SW 1271 (cell line): ENCODE measurements at places on chromosomes 3 and 15.

DNA sequence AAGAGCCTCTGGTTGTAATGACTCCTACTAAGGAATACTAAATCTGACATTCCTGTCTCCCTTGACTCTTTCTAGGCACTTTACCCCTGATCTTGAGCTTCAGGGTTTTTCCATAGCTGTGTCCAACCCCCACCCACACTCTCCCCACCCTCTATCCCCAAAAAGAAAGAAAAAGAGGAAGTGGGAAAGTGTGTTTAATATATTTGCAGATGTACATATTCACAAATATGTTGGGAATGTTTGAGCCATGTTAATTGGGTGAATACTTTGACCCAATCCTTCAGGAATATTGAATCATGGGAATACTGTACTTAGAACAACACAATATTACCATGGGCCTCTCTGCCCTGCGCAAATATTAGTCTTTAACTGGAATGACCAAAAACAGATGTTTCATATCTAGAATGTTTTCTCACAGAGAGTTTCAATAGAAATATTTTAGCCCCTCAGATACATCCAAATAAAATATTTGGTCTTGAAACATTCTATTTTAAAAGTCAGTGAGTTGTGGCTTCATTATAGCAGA is 19.8 kb upstream of the PFN2 start:
- no peak for DNase-seq

- peak; percentile 12 for DNase-seq
Observed at GRCh38 chr3:50652709-50653108, 22.0 kb upstream of the DOCK3 start.

DNA sequence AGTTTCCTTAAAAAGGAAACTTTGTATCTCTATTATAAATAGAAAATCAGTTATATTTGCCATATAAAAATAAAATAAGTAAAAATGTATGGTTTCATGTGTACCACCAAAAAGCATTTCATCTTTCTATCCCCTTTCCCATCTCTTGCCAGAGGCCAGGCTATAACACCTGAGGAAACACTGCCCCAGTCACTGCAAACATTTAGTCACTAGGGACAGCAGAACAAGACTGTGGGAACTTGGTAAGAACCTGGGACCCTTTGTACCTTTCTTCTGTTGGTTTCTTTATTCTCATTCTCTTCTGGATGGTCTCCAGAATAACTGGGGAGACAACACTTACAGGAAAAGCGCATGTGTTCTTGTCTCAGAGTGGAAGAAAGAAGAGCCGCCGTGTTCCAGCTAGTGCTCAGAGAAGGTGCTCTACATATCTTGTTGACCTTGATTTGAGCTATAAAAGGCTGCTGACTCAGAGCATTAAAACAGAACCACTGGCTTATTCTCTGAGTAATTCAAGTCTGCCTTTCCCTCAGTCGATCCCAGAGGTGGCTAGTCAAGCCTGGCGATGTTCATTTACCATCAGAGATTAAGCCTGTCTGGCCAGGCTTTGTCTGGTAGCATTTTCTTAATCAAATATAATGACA is 361.6 kb downstream of the RBMS3 start:
- DNase-seq = no peak

- no peak for DNase-seq
Observed at GRCh38 chr3:135860761-135861160, 104.8 kb upstream of the PPP2R3A start.

DNA sequence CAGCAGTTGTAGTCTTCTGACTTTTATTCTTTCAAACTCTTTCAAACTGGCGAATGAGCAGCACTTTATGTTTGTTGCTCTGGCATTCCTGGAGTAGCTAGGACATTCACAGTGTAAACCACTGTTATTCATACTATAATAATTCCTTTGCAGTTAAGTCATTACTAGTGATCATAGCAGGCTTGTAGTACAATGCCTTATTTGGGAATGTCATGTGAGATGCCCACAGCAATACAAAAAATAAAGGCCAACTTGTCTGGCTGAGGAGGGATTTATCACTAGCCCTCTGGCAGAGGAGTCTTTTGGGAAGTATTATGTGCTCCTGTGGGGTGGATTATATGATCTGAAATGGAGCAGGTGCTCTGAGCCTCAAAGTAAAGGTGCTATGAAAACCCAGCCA is 197.2 kb downstream of the VGLL3 start:
- DNase-seq = no peak

DNA sequence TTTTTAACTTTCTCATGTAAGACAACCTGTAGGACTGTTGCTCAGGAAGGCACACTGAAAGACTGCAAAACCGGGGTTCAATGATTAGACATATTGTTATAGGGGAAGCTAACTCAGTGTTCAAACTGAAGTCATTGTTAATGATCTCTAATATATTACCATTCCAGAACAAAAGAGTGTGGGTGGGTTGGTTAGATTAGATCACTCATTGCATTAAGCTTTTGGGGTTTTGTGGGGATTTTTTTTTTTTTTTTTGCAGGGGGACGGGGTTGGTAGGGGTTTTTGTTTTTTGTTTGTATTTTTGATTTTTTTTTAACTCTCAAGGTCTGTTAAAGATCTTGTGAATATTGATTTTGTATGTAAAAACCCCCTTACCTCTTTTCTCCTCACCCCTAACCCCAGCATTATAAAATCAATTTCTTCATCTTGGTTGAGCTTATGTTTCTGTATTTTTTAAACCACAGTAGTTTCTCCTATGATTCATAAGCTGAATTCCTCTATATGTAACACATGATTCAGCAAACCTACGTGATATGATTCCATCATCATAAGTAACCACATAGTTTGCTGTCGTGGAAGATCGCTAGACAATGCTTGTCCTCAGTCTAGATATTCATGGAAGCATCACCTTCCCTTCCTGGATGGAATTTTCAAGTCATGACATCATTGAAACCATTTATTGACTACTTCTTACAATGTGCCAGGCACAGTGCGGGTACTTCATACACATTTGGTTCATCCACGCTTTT is 544.1 kb upstream of the MDFIC2 start:
- DNase-seq = no peak

DNA sequence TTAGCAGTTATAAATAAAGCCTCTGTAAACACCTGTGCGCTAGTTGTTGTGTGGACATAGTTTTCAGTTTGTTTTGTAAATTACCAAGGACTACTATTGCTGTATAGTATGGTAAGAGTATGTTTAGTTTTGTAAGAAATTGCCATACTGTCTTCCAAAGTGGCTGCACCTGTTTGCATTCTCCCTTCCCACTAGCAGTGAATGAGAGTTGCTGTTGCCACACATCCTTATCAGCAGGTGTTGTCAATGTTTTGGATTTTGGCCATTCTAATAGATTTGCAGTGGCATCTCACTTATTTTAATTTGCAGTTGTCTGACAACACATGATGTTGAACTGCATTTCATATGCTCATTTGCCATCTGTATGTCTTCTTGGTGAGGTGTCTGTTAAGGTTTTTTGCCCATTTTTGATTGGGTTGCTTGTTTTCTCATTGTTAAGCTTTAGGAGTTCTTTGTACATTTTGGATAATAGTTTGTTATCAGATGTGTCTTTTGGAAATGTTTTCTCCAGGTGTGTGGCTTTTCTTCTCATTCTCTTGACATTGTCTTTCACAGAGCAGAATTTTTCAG is 14.9 kb downstream of the TCAIM start:
- no peak for DNase-seq

DNA sequence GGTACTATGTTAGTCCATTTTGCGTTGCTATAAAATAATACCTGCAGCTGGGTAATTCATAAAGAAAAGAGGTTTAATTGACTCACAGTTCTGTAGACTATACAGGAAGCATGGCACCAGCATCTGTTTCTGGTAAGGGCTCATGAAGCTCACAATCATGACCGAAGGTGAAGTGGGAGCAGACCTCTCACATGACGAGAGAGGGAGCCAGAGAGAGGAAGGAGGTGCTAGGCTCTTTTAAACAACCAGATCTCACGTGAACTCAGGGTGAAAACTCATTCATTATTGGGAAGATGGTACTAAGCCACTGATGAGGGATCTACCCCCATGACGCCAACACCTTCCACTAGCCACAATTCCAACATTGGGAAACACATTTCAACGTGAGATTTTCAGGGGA is 301.7 kb upstream of the MDFIC2 start:
- no peak for DNase-seq

GRCh38 chr15:96234109-96234892 is 96.2 kb upstream of the NR2F2 start:
- DNase-seq = no peak

DNA sequence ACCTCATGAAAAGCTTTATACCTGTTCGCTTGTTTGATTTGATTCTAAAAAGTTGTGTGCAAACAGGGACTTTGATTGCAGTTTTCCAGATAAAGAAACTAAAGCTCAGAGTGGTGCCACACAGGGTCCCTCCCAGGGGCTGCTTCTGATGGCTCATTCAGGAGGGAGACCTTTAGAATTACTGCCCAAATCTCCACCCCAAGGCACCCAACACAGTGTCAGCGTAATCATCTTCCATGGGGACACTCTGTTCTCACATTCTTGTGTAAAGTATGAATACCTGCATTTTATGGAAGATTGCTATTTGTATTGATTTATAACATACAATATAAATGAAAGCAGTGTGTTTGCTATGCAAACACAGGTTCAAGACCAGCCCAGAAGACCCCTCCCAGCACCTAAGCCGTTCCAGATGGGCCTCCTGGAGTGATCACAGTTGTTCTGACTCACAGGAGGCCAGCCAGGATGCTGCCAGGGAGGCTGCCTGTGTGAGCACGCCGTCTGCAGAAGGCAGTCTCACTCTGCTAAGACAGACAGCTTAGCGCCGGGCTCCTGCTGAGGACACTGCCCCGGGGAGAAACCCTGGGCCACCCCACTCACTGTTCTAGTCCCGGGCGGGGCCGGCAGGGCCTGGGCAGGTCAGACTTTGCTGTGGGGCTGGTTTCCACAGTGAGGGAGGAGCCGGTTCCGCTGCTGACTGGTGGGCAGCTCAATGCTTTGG is 185.6 kb downstream of the FAM43A start:
- DNase-seq = no peak

DNA sequence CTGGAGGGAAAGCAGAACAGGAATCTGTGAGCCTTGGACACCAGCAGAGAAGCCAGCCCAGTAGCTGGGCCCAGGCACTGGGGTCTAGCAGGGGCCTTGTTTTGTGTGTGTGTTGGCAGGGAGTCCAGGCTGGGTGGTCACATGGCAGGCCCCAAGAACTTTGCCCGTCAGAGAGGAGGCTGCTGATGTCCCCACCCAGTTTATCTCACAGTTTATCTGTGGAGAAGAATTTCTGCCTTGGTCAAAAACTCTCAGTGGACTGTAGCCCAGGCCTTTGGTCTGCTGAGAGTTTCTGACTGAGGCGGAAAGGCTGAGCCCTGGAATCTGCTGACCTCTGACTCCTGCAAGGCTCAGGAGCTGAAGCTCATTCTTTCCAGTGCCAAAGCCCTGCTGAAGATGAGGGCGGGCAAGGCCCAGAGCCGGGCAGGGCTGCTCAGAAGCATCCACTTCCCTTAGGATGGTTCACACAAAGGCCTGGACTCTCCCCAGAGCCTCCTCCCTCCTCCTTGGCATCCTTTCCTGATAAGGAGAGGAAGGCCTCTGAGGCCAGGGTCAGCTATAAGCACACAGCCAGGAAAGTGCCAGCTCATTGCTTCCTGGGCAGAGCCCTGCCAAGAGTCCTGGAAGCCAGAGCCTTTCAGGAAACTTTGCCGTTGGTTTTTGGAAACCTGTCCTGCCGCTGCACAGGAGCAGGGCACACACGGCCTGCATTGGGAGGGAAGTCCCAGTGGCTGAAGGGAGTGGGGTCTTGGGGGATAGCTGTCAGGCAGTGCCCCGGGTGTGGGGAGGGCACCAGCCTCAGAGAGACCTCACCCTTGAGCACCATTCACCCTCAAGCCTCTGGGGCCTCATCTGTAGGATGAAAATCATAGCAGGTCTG is 37.2 kb upstream of the SLCO2A1 start:
- DNase-seq = no peak

- DNase-seq = no peak
Observed at GRCh38 chr3:146262371-146263110, 11.6 kb upstream of the PLSCR4 start.

DNA sequence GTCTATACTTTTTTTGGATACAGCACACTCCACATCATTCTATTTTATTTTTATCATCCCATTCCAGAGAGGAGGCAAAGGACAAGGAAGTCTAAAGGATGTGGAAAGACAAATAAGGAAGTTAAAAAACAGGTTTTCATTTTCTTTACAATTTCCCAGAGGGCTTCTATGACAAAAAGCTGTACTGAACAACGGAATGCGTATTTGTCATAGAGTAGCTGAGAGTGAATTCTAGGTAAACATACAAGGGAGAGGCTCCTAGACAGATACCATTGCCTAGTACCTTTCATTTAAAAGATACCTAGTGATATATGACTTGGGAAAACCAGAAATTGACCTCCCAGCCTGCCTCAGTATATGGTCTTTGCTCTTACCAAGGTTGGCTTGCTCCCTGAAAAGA is 341.7 kb downstream of the FHIT start:
- no peak for DNase-seq

- DNase-seq = no peak
Observed at GRCh38 chr3:150635076-150635475, 32.0 kb downstream of the SELENOT start.

GRCh38 chr3:105747696-105748095 is 121.1 kb downstream of the CBLB start:
- DNase-seq = no peak

DNA sequence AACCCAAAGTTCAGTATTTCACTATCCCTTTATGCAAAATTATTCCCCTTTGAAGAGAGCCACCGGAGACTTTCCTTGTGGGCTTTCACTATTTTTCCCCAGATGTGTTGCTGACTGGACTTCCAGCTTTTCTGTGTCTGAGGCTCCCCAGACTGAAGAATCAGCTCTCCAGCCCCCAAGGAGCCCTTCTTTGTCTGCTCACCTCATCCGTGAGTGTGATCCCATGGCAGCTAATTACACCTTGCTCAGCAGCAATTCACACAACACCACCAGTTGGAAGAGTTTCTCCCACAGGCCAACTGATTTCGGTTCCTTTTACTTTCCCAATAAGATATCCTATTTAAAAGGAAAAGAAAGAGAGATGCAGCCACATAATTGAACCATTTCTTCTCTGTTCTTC is 249.5 kb upstream of the TRIM42 start:
- DNase-seq = no peak

GRCh38 chr3:72142028-72142427 is 357.1 kb upstream of the PROK2 start:
- no peak for DNase-seq

- no peak for DNase-seq
Observed at GRCh38 chr3:53191836-53192480, 30.9 kb downstream of the PRKCD start.

DNA sequence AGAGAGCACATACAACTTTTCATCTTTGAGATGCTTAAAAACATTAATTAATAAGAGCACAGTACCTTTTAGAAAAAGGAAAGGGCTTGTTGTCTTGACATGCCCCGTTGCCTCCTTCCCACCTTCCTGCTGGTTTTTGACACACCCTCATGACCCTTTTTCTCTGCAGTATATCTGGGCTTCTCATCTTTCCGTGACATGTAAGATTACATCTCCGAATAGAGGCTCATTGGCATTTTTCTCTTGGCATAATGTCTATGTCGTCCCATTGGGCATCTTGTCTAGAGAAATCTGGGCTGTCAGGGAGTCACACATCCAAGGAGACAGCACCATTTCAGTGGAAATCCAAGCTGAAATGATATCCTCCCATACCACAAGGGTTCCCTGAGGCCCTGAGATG is 64.1 kb downstream of the LRTM1 start:
- DNase-seq = no peak
